ENCODE measurements at places on chromosomes 3 and 15.
A peak's percentile ranks its signal among the peaks of the same experiment; 100 is the strongest.

DNA sequence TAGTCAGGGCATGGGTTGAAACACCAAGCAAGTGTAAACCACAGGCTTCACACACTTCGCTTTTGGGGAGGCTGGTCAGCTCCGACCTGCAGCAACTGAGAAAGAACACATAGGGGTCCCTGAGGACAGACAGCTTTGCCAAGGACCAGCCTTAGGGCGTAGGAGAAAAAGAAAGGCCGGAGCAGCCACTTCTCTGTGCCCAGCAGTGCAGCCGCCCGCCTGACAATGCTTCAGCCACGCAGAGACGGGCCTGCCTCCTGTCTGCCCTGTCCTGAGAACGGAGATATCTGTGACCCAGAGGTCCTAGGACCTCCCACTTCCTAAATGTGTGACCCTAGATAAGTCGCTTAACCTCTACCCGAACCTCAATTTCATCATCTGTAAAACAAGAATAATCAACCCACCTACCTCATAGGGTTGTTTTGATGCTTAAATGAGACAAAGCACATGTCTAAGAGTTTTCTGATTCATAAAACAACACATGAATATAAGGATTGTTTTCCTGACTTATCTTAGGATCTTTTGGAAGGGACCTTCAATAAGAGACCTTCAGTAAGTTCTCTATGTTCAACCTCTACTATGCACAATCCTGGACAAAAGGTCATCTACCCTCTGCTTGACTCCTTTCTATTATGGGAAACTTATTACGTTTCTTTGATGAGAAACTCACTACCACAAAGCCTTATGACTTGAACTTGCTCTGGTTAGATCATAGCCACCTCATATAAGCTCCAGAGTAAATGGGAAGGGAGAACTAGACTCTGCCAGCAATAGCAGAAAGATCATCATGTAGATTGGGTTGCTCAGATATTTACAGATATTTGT lies 32.9 kb upstream of the RFTN1 start:
- DNase-seq: no peak
- H3K4me1 ChIP-seq: peaks cover 5% of the 10 kb centered on the region
- no peaks in the 10 kb centered on the region for H3K27me3 ChIP-seq
- no peaks in the 10 kb centered on the region for H3K36me3 ChIP-seq
- H3K4me3 ChIP-seq: no peak overlapping the region
- H3K27ac ChIP-seq: no peak overlapping the region

- H3K4me3 ChIP-seq: no peak overlapping the region
- no peak overlapping the region for H3K27ac ChIP-seq
- H3K4me1 ChIP-seq: no peaks in the 10 kb centered on the region
- no peaks in the 10 kb centered on the region for H3K27me3 ChIP-seq
- no peaks in the 10 kb centered on the region for H3K36me3 ChIP-seq
Measured at GRCh38 chr3:195040773-195041520, 230.0 kb downstream of the XXYLT1 start.

- no peaks in the 10 kb centered on the region for H3K27me3 ChIP-seq
- no peaks in the 10 kb centered on the region for H3K4me1 ChIP-seq
- no peak overlapping the region for H3K4me3 ChIP-seq
- no peak overlapping the region for H3K27ac ChIP-seq
- DNase-seq: no peak
Measured at GRCh38 chr3:127395663-127396355, 108.0 kb upstream of the PRR20G start.

- no peaks in the 10 kb centered on the region for H3K4me1 ChIP-seq
- H3K27ac ChIP-seq: no peak overlapping the region
- H3K27me3 ChIP-seq: no peaks in the 10 kb centered on the region
- DNase-seq: no peak
- no peaks in the 10 kb centered on the region for H3K36me3 ChIP-seq
Measured at GRCh38 chr3:132912416-132912753, 125.8 kb upstream of the TMEM108 start.

DNA sequence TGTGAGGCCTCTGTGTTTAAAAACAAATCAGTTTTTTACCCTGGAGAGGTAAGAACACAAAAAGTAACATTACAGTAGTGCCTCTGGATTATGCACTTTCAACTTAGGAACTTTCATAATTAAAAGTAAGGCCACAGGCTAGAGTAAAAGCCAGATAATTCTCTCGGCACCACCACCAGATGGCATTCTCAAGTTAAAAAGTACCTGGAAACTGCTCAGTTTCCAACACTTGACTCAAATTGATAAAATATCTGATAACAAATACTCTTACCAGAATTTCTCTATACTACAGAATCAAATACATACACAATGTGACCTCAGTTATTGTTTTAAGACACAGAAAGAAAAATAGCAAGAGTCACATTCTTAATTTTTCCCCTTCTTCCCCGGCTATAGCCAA lies 19.9 kb downstream of the SPICE1 start:
- no peaks in the 10 kb centered on the region for H3K36me3 ChIP-seq
- no peaks in the 10 kb centered on the region for H3K4me1 ChIP-seq
- no peak overlapping the region for H3K27ac ChIP-seq
- peak; percentile 64 for DNase-seq

DNA sequence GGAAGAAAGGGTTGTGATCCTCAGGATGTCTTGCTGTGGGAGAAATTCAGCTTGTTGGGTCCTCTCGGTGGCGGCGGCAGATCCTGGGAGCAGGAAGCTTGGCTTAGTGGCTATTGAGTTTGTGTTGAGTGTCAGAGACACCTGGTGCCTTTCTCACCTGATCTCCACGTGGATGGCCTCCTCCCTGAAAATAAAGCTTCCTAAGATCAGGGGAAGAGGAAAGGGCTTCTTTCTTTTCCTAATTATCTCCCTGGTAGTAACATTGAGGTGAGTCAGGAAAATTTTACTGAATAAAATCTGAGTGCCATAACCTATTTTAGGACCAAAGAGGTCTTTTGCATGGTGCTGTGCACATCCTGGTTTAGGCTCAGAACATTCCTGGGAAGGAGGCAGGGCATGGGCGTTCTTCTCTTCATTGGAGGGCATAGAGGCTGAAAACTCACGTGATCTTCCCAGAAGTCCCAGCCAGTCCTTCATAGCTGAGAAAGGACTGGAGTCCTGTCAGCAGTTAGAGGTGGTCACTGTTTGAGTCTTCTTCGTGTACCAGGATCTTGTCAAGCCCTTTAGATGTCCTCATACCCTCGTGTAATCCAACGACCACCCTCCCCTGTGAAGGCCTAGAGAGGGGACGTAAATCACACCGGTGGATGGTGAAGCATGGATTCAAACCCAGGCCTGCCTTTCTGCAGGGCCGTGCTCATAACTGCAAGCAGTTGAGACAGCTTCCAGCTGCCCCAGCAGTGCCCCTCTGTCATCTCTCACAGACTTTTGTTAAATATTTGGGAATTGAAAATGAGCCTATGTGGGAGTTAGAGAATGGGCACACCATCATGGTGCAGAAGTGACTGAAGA lies 1.1 kb downstream of the CMTM8 start:
- no peak overlapping the region for H3K27ac ChIP-seq
- no peak for DNase-seq
- H3K4me3 ChIP-seq: peak overlapping the region; percentile 76
- H3K4me1 ChIP-seq: peaks cover 16% of the 10 kb centered on the region
- H3K27me3 ChIP-seq: no peaks in the 10 kb centered on the region

GRCh38 chr3:119297169-119297568 lies 3.0 kb downstream of the ARHGAP31 start:
- H3K27ac ChIP-seq: no peak overlapping the region
- DNase-seq: no peak
- H3K27me3 ChIP-seq: no peaks in the 10 kb centered on the region
- no peak overlapping the region for H3K4me3 ChIP-seq
- no peaks in the 10 kb centered on the region for H3K36me3 ChIP-seq

DNA sequence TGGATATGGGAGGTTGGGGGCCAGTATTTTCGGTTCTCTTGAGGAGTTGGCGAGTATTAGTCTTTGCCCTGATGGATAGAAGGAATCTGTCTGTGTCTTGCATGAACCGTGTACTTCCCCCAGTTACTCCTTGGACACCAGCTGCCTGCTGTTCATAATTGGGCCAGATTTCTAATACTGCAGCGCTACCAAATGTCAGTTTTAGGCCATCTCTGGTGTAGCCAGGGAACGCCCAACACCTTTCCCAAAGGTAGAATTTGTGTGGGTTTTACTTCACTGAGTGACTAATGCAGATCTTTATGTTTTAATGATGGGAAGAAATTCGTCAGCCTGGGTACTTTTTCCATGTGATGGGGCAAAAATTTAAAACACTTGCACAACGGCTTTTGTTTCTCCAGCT lies 18.4 kb downstream of the FLNB start:
- H3K4me1 ChIP-seq: no peaks in the 10 kb centered on the region
- no peak overlapping the region for H3K4me3 ChIP-seq
- no peaks in the 10 kb centered on the region for H3K36me3 ChIP-seq
- DNase-seq: no peak
- no peak overlapping the region for H3K27ac ChIP-seq

GRCh38 chr15:67158367-67158766 lies 93.0 kb downstream of the SMAD3 start:
- no peaks in the 10 kb centered on the region for H3K36me3 ChIP-seq
- no peak overlapping the region for H3K4me3 ChIP-seq
- no peak overlapping the region for H3K27ac ChIP-seq
- H3K4me1 ChIP-seq: peaks cover 16% of the 10 kb centered on the region
- DNase-seq: no peak

DNA sequence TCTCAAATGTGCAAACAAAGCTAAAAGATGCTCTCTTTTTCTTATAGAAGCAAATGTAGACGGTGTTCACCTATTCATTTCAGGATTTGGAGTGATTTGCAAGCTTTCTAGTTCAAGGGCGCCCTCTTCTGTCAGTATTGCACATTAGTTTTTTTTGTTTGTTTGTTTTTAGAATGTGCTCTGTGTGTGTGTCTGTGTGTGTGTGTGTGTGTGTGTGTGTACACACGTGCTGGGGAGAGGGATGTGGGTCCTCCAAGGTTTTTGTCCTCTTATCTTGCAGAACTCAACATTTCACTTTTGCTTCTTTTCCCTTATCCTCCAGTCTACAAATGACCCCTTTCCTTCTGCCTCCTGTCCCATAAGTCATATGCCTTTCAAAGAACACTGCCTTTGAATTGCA lies 23.5 kb downstream of the DNAH1 start:
- H3K36me3 ChIP-seq: no peaks in the 10 kb centered on the region
- no peaks in the 10 kb centered on the region for H3K27me3 ChIP-seq
- no peak overlapping the region for H3K4me3 ChIP-seq
- no peak overlapping the region for H3K27ac ChIP-seq
